ENCODE measurements at places on chromosomes 7 and 10. TPM values are rescaled to one million over a fixed set of nuclear protein-coding genes. Genes with fewer than 3 reads are reported as not detected.

Gene FZD1
- total RNA-seq: 6.3 TPM

Gene CNNM1
- 1.6 TPM for total RNA-seq

Gene DDC
- total RNA-seq: 6.6 TPM

Gene PTF1A
- 48.3 TPM for total RNA-seq

Gene ITPRID1
- total RNA-seq: not detected

Gene KIAA1549
- 5.3 TPM for total RNA-seq
